ENCODE measurements at places on chromosomes 5 and 9.

GRCh38 chr5:37184748-37185364 is 64.3 kb downstream of the CPLANE1 start:
- DNase-seq = no peak

GRCh38 chr9:89743573-89744254 is 138.9 kb downstream of the GADD45G start:
- DNase-seq = no peak

GRCh38 chr5:64637837-64638443 is 52.4 kb upstream of the SHISAL2B start:
- no peak for DNase-seq

DNA sequence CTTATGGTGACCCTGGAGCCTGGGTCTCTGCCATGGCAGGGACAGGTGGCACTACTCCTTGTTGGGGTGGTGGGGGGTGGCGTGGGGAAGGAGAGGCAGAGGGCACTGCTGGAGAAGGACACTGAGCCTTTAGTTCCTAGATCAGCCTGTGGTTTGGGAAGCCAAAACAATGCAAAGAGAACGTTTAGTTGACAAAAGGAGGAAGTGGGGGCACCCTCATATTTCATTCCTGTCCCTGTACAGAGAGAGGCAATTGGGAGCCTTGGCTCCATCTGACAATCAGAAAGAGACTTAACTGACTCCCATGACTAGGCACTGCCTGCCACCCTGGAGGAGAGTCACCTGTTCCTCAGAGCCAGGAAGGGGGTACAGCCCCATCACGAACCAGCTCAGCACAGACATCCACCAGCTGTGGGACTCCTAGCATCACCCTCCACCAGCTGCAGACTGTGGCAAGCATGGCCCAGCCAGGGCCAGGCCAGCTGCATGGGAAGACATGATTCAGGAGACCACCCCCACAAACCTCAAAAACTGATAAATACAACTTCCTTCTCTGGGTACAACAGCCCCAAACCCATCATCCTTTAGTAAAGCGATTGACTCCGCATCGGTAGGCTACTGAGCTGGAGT is 257.5 kb downstream of the HSPA4 start:
- DNase-seq = no peak

DNA sequence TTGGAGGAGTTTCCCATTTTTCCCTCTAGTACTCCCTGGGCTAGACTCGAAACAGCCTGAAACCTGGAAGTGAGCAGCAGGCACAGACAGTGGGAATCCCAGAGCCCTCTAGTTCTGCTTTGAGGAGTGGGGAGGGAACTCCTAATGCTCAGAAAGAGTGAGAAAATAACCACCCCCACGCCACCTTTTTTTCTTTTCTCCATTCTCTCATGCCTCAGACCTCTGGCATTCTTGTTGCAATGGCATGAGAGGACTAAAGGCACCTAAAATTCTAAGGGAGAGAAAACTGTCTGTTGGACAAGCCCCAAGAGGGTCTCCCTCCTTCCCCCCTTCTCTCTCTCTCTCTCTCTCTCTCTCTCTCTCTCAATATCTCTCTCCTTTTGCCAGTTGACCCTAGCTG is 15.1 kb upstream of the IRF1 start:
- no peak for DNase-seq

DNA sequence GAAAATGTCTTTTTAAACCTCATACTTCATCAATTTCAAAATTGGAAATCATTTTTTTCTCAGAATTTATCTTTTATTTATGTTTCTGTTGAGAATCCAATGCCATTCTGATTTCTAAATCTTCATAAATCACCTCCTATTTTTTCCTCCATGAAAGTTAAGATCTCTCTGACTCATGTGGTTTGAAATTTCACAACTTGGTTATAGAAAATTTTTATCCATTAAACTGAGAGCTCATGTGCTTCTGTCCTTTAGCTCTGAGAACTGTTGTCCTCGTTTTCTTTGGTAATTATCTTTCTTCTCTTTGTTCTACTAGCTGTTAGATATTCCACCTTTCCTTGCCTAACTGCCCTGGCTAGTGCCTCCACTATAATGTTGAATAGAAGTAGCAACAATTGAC is 1.5 kb upstream of the RNF180 start:
- no peak for DNase-seq

- DNase-seq = no peak
Measured at GRCh38 chr5:19728571-19728970, 259.4 kb downstream of the CDH18 start.

GRCh38 chr9:136533775-136534157 is 12.1 kb downstream of the NOTCH1 start:
- no peak for DNase-seq

- DNase-seq = no peak
Measured at GRCh38 chr5:88670461-88670860, 212.5 kb downstream of the MEF2C start.

- DNase-seq = peak; percentile 45
Measured at GRCh38 chr5:20575571-20575970, 587.6 kb upstream of the CDH18 start.

GRCh38 chr5:87403409-87403808 is 9.3 kb downstream of the CCNH start:
- no peak for DNase-seq

GRCh38 chr5:124789104-124789605 is 42.7 kb upstream of the ZNF608 start:
- no peak for DNase-seq

- DNase-seq = no peak
Measured at GRCh38 chr5:16736158-16736995, 119.6 kb upstream of the RETREG1 start.
